Heart left ventricle (tissue), 16 donors: ENCODE measurements at places on chromosomes 13 and 19. TPM values are rescaled to one million over a fixed set of nuclear protein-coding genes. Genes with fewer than 3 reads are reported as not detected.

MATK gene
- 2.0 TPM for total RNA-seq

FAM216B gene
- 0.07 TPM for total RNA-seq

SMAD9 gene
- 5.1 TPM for total RNA-seq

NANOS3 gene
- total RNA-seq = not detected

EDNRB gene
- 11.9 TPM for total RNA-seq

KIR2DL4 gene
- not detected for total RNA-seq

PLK5 gene
- total RNA-seq = not detected

MISP gene
- not detected for total RNA-seq

TPGS1 gene
- total RNA-seq = 11.3 TPM

RETN gene
- total RNA-seq = not detected

TDRD3 gene
- total RNA-seq = 56.4 TPM

MAMSTR gene
- total RNA-seq = 5.5 TPM

DNA sequence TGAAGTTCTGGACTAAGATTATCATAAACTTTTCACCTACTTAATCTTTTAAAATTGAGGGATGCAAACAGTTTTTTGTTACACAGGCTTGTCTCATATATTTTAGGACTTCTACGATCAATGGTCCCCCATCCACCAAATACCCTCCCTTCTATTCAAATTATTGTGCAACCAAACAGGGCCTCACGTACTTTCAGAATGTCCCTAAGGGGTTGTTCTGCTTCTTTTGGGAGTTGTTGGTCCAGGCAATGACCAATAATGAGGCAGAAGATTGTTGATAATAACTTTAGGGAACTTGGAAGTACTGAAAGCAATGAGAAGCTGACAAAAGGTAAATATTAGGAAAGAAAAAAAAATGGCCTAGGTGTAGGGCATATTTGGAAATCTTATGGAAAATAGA lies 2.9 kb downstream of the DNAJC15 start:
- peaks cover 12% of the 10 kb centered on the region for H3K4me1 ChIP-seq
- no peak overlapping the region for H3K4me3 ChIP-seq
- H3K36me3 ChIP-seq = no peaks in the 10 kb centered on the region

- H3K27ac ChIP-seq = no peak overlapping the region
- H3K4me1 ChIP-seq = no peaks in the 10 kb centered on the region
- peak; percentile 47 for DNase-seq
- H3K36me3 ChIP-seq = no peaks in the 10 kb centered on the region
Measured at GRCh38 chr19:34041925-34042521, 130.3 kb upstream of the LSM14A start.

- no peaks in the 10 kb centered on the region for H3K36me3 ChIP-seq
- no peak overlapping the region for H3K4me3 ChIP-seq
- no peaks in the 10 kb centered on the region for H3K27me3 ChIP-seq
- peaks cover 53% of the 10 kb centered on the region for H3K4me1 ChIP-seq
- no peak for DNase-seq
Measured at GRCh38 chr19:929891-930258, 4.0 kb downstream of the ARID3A start.

- no peak overlapping the region for H3K4me3 ChIP-seq
- peaks cover 7% of the 10 kb centered on the region for H3K36me3 ChIP-seq
- peaks cover 9% of the 10 kb centered on the region for H3K4me1 ChIP-seq
- DNase-seq = no peak
Measured at GRCh38 chr13:45393941-45394570, 24.1 kb downstream of the SLC25A30 start.

DNA sequence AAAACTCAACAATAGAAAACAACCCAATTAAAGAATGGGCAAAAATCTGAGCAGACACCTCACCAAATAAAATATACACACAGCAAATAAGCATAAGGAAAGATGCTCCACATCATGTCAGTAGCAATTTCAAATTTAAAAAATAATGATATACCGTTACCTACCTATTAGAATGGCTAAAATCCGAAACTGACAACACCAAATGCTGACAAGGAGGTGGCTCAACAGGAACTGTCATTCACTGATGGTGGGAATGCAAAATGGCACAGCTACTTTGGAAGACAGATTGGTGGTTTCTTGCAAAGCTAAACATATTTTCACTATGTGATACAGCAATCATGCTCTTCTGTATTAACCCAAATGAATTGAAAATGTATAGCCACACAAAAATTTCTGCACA lies 9.1 kb downstream of the CYP2A13 start:
- no peaks in the 10 kb centered on the region for H3K36me3 ChIP-seq
- no peak for DNase-seq
- H3K27ac ChIP-seq = no peak overlapping the region
- H3K27me3 ChIP-seq = peaks cover 8% of the 10 kb centered on the region
- H3K4me3 ChIP-seq = no peak overlapping the region

GRCh38 chr19:44796701-44797115 lies 12.2 kb upstream of the BCAM start:
- H3K4me1 ChIP-seq = peaks cover 8% of the 10 kb centered on the region
- peak; percentile 77 for DNase-seq
- H3K27me3 ChIP-seq = no peaks in the 10 kb centered on the region
- no peak overlapping the region for H3K4me3 ChIP-seq
- H3K27ac ChIP-seq = peak overlapping the region; percentile 84

GRCh38 chr13:28037399-28037798 lies 48.9 kb upstream of the URAD start:
- peaks cover 8% of the 10 kb centered on the region for H3K4me1 ChIP-seq
- H3K36me3 ChIP-seq = no peaks in the 10 kb centered on the region
- no peak for DNase-seq
- H3K4me3 ChIP-seq = no peak overlapping the region

DNA sequence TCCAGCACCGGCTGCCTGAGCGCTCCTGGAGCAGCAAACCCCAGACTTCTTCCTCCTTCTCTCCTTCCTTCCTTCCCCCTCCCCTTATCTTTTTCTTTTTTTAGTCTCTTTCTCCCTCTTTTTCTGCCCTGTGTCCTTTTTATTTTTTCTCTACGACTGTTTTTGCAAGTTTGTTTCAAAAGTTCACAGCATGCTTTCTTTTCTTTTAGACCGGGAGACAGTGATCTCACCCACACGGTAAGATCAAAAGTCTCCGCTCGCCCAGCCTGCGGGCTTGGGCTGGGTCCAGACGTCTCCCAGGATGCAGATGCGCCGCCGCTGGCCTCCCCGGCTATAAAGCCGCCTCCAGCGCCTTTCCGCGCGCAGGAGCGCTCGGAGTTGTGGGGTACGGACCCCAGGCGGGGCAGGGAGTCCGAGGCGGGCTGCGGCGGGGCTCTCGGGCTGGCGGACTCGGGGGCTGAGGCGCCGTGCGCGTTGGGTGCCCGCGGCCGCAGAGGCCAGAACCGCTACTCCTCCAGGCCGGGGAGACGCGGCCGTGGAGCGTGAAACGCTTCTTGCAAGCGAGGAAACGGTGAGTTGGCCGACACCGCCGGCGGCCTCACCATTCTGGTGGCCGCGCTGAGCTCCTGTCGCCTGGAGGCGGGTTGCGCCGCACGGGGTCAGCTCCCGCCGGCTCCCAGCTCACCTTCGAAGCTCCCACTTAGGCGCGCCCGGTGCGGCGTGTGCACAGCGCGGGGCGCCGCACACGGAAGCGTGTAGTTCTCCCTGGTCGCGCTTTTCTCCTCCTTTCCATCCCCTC lies 2.0 kb upstream of the TSHZ3 start:
- peak overlapping the region; percentile 87 for H3K27ac ChIP-seq
- H3K4me3 ChIP-seq = peak overlapping the region; percentile 81
- peak; percentile 61 for DNase-seq
- peaks cover 9% of the 10 kb centered on the region for H3K27me3 ChIP-seq

- no peaks in the 10 kb centered on the region for H3K27me3 ChIP-seq
- no peaks in the 10 kb centered on the region for H3K36me3 ChIP-seq
- H3K27ac ChIP-seq = no peak overlapping the region
- H3K4me1 ChIP-seq = no peaks in the 10 kb centered on the region
Measured at GRCh38 chr13:111937777-111938311, 129.1 kb upstream of the SOX1 start.

DNA sequence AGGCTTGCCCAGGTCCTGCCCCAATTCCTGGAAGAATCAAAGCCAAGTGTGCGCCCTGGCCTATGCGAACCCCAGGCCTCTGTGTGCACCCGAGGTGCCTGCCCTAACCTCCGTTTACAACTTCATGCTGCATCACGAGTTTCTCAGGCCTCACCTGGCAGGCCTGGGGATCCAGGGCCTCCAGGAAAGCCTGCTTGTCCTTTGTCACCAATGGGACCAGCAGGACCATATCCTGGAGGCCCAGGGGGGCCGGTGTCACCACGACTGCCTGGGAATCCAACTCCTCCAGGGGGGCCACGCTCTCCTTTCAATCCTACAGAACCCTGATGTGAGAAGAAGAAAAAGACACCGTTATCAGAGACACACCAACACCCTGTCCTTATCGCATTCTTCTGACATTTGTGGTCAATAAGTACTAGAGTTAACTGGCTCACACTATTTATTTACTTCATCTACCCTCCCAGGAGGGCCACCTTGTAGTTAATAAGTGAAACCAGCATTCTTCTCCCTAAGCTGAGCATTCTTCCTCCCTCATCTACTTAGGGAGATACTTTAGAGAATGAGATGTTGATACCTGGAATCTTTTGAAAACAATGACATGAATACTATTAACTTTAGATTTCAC lies 120.6 kb downstream of the COL4A1 start:
- no peak overlapping the region for H3K4me3 ChIP-seq
- no peak overlapping the region for H3K27ac ChIP-seq
- peaks cover 3% of the 10 kb centered on the region for H3K36me3 ChIP-seq
- DNase-seq = no peak
- no peaks in the 10 kb centered on the region for H3K27me3 ChIP-seq

DNA sequence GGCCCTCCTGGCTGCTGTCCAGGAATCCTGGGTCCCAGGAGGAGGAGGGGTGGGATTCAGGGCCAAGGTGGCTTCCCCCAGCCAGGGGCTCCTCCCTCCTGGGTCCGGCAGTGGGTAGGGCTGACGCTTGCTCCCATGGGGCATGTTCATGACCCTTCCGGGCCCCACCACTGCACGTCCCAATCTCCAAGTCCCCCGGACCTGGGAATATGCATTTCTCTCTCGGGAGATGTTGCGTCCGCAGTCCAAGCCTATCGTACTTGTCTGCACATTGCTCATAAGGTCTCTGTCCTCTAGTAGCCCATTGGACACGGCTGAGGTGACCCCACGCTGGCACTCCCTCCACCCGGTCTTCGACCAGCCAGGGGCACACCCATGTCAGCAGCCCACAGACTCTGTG lies 192.3 kb downstream of the TEX29 start:
- DNase-seq = peak; percentile 41
- no peaks in the 10 kb centered on the region for H3K4me1 ChIP-seq
- H3K4me3 ChIP-seq = no peak overlapping the region
- H3K27me3 ChIP-seq = peaks cover 29% of the 10 kb centered on the region
- no peak overlapping the region for H3K27ac ChIP-seq

DNA sequence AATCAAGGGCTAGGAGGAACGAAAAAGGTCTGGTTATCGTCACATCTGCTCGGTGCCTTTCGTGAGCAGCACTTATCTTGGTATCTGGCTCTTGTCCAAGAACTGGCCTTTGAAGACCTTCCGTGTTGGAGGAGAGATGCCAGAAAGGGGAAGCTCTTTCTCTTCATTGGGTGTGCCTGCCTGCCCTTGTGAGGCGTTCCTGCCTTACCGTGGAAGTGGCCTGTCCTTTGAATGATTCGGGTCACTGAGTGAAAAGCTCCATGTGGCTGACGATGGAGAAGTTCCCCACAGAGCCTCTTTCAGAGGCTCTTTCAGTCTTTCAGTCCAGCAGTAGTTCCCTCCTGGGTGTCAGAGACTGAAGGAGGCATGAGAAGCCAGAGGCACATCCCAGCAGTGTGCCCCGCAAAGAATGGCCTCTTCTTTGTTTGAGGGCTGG lies 121.5 kb upstream of the SLC10A2 start:
- no peaks in the 10 kb centered on the region for H3K4me1 ChIP-seq
- H3K4me3 ChIP-seq = no peak overlapping the region
- DNase-seq = no peak
- no peak overlapping the region for H3K27ac ChIP-seq
- H3K27me3 ChIP-seq = no peaks in the 10 kb centered on the region

GRCh38 chr13:65112531-65112941 lies 2117.6 kb downstream of the PCDH9 start:
- no peaks in the 10 kb centered on the region for H3K27me3 ChIP-seq
- no peak overlapping the region for H3K27ac ChIP-seq
- no peaks in the 10 kb centered on the region for H3K36me3 ChIP-seq
- no peak for DNase-seq
- H3K4me3 ChIP-seq = no peak overlapping the region

DNA sequence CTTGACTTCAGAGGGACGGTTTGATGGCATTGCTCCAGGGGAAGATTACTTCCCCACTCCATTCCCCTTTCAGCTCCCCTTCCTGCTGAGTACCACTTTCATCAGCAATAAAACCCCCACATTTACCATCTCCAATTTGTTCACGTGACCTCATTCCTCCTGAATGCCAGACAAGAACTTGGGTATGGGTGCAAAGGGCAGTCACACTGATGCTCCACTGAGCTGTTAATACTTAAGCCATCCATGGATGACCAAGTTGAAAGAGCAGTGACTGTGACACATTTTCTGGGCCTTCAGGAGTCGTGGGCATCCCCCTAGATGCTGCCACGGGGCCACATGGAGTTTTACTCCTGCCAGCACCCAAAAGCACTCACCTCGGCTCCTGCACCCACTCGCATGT lies 93.1 kb downstream of the STOML3 start:
- no peak for DNase-seq
- no peak overlapping the region for H3K4me3 ChIP-seq
- no peaks in the 10 kb centered on the region for H3K27me3 ChIP-seq
- no peaks in the 10 kb centered on the region for H3K4me1 ChIP-seq

DNA sequence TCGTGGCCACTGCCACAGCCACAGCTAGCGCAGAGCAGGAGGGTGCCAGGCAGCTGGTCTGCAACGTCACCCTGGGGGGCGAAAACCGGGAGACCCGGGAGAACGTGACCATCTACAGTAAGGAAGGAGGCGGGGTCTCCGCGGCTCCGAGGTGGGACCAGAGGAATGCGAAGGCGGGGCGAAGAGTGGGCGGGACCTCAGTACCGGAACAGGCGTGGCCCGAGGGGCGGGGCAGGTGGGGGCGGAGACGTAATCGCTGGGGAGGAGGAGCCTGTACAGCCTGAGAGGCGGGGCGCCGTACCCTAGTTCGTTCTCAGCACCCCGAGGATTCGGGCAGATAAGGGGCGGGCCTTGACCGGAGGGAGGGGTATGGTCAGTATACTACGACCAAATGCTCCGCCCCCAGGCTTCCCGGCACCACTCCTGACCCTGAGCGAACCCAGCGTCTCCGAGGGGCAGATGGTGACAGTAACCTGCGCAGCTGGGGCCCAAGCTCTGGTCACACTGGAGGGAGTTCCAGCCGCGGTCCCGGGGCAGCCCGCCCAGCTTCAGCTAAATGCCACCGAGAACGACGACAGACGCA lies 2.5 kb downstream of the ICAM5 start:
- H3K27ac ChIP-seq = no peak overlapping the region
- no peaks in the 10 kb centered on the region for H3K36me3 ChIP-seq
- peaks cover 93% of the 10 kb centered on the region for H3K27me3 ChIP-seq
- peak overlapping the region; percentile 50 for H3K4me3 ChIP-seq

DNA sequence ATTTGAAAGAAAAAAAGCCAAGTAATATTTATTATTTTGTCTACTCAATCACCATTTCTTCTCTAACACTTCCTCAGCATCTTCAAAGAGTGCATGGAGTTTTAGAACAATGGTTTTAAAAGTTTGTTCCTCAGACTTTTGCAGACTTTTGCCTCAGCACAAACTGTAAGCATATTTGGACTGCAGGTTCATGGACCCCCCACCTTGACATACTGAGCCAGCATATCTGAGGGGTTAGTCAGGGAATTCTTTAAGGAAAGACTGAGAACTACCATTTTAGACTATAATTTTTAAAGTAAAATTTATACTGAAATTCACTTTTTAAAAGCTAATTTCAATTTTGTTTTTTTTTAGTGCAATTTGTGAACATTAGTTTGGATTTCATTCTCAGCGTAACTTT lies 1676.8 kb upstream of the PCDH20 start:
- no peak for DNase-seq
- H3K36me3 ChIP-seq = no peaks in the 10 kb centered on the region
- no peaks in the 10 kb centered on the region for H3K27me3 ChIP-seq
- no peak overlapping the region for H3K4me3 ChIP-seq
- no peaks in the 10 kb centered on the region for H3K4me1 ChIP-seq
- no peak overlapping the region for H3K27ac ChIP-seq
